ENCODE measurements at places on chromosomes 5 and 9.

- DNase-seq = no peak
Measured at GRCh38 chr9:135901031-135901758, 6.2 kb downstream of the CAMSAP1 start.

- DNase-seq = no peak
Measured at GRCh38 chr5:96377597-96377996, 55.5 kb downstream of the PCSK1 start.

DNA sequence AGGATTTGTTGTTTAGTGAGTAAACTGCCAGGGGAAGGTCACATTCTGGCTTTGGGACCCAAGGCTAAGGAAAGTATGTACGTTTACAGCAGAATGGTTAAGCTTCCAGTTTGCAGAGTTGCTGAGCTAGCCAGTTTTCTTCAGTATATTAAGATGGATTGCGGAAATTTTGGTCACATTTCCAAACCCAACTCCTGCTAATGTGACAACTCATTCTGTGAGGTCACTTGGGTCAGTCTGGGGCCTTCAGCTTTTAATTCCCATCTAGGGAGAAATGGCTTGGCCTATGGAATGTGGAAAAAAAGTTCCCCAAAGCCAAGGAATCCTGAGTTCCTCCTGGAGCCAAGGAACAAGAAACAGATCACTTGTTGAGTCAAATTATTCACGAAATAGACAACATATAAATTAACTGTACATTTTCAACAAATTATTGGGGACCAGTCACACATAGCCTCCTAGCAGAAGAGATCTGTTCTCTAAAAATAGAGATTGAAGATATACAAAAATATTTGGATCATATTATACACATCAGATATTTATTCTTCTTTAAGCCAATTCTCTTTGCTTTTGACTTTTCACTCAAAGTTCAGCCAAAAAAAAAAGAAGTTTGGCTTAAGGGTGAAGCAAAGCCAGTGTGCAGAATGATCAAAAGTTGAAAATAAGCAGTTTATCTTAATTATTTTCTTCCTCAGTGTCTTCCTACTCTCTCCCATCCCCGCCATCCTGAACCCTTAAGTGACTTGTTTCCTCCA, 8.8 kb downstream of the KCNV2 start:
- no peak for DNase-seq

DNA sequence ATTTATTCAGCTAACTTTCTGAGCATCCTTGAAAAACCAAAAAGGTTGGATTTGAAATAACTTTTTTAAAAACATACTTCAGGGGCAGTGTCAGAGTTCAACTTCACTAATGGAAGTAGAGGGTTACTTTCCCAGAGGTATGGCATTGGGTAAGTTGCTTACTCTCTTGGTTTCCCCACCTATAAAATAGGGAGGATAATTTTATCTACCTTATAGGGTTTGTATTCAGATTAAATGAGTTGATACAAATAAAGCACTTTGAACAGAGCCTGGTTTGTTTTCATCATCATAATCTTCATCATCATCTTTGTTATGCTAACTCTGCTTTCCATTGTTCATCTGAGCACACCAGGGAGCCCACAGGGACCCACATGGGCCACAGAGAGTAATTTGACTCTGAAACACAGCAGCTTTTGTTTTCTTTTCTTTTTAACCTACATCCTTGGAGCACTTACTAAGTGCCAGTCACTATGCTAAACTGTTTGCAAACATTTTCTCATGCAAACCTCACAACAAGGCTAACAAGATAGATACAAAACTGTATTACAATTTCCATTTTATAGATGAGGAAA, 179.1 kb upstream of the SLC24A2 start:
- no peak for DNase-seq

DNA sequence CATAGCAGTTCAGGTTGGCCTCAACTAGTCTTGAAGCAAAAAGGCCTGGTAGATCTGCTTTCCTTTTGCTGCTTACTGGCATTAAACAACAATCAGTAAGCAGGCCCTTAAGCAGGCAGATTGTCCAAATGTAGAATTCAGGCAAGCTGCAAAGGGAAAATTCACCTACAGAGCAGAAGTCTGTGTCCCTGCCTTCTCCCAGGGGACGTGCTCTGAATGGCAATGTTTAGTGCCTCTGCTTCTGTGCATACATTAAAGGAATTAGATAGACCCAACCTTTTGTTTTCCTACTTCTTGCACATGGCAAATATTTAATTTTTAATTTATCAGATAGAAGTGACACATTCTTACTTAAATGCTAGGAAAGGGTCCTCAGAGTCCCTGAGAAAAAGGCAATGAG, 328.8 kb upstream of the PIK3R1 start:
- no peak for DNase-seq

All from esophagus squamous epithelium (tissue), 5 donors.